ENCODE measurements at places on chromosomes 7 and 10. TPM values are rescaled to one million over a fixed set of nuclear protein-coding genes. Genes with fewer than 3 reads are reported as not detected.

DNA sequence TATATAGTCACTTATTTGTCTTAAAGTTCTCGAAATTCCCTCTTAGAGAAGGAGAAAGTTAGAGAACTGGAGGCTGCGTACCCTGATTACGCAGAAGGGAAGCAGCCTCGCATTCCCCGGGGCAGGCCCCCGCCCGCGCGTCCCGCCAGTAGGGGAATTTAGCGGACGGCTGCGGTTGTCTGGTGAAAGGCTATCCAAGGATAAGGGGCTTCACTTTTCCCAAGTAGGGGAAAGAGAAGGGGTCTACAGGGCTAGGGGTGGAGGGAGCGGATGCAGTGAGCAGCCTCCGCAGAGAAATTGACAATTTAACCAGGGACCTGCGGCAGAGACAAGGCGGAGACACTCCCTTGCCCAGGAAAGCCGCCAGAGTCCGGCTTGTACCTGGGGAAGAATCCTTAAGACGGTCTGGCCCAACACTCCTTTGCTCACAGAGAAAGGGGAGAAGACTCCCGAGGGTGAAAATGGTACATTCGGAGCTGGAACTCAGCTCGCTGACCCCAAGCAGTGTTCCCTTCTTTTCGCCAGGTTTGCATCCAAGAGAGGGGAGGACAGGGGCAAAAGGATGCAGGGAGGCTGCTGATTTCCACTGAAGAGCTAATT lies 994 bp upstream of the MAGI2 start:
- peak; percentile 82 for DNase-seq

DNA sequence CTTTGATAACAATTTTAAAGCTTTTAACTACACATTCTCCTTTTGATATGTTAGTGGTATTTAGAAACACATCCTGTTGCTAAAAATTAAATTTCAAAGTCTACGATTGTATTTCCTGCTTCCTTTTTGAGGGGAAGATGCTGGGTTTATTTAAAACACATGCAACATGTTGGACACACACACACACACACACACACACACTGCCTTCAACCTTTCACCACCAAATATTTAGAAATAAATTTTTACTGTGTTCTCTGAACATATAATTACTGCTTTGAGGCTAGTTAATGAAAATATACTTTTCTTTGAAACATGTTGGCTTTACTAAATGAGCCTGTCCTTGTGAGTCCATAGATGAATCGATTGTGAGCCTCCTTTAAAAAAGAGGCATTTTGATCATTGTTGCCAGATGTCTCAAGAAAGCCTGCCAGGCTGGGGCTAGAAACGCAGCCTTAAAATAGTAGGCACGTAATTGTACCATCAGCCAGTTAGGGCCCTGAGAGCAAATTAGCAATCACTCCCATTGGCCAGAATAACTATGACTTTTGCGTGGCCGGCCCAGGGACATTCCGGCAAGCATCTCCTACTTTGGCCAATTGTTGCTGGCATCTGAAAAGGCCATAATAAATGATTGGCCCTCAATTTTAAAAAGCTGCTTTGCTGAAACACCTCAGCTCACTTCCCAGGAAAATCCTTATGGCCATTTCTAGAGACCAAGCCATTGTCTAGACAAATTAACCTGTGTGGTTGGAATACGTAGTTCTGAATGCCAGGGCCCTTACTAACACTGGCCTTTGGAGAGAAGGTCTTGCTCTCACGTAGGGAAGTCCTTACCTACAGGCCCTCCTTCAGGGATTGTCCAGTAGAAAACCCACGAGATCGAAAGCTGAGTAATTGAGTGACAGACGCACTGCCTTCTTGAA lies 9.9 kb upstream of the TEX36 start:
- DNase-seq: no peak

Gene ADAMTS14
- 1.0 TPM for total RNA-seq

GRCh38 chr10:124597846-124598165 lies 136.2 kb downstream of the LHPP start:
- no peak for DNase-seq

DNA sequence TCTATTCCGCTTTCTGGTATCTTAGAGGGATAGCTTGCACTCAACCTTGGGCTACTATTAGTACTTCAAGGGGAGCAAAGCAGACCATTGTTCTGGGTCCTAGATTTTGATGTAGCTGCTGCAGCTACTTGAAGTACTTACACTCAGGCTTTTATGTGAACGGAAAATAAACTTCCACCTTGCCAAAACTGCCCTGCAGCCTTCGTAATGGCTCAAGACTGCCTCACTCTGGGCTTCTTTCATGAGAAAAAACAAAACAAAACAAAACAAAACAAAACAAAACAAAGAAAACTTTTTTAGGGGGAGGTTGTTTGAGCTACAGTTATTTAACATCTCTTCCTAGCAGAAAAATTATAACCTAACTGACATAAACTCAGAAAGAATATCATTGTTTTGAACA lies 19.4 kb upstream of the EPHB6 start:
- DNase-seq: no peak

GRCh38 chr7:43808410-43808809 lies 49.9 kb downstream of the BLVRA start:
- DNase-seq: no peak

DNA sequence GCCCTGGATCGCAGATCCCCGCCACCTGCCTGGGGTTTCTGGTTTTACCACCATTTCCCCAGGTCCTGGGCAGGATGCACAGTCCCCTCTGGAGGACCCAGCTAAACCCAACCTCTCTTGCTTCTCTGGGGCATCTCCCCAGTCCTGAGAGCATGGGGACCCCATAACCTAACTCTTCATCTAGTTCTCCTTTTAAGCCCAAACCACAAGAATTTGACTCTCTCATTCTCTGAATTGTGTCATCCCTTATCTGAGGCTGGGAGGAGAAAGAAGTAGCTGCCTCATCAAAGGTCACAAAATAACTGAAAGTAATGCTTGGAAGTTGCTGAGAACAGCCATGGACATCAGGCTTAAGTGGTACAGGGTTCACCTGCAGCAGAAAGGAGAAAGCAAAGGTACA lies 159.9 kb downstream of the FGFR2 start:
- no peak for DNase-seq

Gene CPA4
- 0.37 TPM for total RNA-seq

Gene ADAM12
- 2.8 TPM for total RNA-seq

DNA sequence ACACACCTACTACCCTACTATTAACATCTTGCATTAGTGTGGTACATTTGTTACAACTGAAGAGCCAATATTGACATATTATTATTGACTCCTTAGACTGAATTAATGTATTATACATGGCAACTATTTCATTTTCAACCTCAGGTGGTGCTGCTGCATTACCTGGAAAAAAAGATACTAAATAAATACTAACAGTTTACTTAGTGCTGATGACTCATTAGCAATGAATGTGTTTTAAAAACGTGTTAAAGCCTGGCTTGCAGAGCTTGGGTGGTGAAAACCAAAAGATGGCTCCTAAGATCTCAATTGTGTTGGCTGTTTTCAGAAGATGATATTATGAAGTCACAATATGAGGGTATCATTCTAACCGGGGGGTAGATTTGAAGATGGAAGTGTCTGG lies 34.8 kb downstream of the CFAP43 start:
- DNase-seq: no peak

Gene PRSS37
- total RNA-seq: not detected

DNA sequence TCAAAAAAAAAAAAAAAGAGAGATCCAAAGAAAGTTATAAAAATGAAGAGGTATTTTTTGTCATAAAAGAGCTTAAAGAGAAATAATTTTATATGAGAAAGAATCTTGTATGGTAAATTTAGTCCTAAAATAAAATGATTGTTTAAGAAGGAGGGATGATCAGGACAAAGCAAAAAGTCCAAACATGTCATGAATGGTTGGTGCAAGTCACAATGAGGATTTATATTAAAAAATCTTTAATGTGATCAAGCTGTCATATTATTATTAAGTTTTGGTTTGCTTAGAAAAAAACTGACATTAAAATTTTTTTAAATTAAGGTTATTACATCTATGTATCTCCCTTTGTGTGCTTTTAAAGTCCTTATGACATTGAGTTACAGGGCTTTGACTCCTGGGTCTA lies 220.4 kb downstream of the TMEM26 start:
- DNase-seq: no peak

DNA sequence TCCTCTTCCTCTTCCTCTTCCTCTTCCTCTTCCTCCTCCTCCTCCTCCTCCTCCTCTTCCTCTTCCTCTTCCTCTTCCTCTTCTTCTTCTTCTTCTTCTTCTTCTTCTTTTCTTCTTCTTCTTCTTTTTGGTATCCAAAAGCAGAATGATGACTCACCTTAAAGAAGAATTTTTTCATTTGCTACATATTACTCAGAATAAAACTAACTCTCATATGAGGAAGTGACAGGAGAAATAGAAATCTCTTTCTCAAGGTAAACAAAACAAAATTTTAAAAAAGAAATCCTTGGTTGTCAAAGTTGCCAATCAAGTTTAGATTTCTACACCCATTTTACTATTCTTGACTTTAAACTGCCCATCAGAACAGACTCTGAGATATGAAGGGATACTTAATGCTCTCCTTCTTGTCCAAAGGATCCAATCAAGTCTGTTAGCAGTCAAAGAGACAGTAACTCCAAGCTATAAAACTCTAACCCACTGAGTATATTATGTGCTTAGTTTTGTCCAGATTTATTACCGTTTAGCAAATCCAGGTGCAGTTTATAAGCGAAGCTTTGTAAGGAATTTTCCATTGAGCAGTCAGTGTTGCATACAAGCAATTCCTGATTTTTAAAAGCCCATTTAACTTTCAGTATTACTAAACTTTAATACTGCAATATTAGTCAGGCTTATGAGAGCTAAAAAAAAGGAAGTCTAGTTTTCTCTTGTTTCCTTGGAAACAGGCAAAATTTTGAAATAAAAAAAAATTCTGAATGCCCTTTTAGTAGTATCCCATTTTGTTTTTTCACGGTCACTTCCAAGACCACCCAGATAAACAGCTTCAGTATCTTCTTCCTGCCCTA lies 43.1 kb upstream of the SNX13 start:
- DNase-seq: no peak

Gene SEMA3C
- 89.3 TPM for total RNA-seq

Gene RTKN2
- 0.14 TPM for total RNA-seq

DNA sequence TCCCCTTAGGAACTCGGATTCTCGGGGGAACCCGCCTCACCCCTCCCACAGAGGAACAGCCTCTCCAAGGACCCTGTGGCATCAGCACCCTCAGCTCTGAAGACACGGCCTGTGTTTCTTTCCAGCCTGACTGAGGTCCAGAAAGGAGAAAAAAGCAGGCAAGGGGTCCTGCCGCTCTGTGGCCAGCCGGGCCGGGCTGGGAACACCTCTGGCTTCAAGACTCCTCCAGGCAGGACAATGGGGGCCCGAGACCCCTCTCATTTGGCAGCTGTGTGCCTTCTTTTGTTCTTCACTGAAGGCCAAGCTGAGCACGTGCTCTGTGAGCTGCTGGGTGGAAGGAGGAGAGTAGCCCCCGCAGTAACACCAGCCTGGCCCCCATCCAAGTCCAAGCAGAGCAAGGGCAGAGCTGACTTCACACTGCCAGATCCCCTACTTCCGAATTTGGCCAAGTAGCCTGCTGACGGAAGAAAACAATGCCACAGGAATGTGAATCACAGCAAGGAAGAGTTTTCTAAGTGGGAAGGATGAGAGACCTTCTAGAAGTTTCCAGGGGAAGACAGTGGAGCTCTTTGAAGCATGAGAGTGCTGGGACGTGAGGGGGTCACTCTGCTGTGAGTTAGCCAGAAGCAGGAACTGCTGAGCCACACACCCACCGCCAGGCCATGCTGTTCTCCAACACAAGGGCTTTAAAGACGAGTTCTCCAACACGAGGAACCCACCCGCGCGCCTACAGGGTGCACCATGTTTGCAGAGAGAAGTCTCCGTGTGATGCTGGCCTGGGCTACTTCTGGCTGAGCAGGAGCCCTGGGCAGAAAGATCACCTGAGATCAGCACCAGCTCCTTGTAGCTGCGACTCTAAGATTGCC lies 3.1 kb downstream of the CNPY1 start:
- DNase-seq: peak; percentile 62

Gene CYP2C8
- total RNA-seq: 0.32 TPM

DNA sequence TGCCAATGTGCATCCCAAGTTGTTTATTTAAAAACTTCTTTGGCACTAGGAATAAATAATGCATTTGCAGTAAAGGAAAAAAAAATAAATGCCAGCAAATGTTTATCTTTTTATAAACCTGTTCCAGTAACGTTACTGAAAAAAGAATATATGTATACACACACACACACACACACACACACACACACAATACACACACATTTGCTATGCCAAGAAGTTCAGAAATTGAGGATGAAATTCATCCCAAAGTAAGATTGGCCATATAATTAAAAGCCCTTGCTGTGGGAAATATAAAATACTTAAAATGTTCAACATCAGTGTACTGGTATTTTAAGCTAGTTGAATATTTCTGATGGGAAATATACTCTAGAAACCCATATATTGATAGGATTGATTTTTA lies 2.6 kb downstream of the PLXDC2 start:
- DNase-seq: no peak

DNA sequence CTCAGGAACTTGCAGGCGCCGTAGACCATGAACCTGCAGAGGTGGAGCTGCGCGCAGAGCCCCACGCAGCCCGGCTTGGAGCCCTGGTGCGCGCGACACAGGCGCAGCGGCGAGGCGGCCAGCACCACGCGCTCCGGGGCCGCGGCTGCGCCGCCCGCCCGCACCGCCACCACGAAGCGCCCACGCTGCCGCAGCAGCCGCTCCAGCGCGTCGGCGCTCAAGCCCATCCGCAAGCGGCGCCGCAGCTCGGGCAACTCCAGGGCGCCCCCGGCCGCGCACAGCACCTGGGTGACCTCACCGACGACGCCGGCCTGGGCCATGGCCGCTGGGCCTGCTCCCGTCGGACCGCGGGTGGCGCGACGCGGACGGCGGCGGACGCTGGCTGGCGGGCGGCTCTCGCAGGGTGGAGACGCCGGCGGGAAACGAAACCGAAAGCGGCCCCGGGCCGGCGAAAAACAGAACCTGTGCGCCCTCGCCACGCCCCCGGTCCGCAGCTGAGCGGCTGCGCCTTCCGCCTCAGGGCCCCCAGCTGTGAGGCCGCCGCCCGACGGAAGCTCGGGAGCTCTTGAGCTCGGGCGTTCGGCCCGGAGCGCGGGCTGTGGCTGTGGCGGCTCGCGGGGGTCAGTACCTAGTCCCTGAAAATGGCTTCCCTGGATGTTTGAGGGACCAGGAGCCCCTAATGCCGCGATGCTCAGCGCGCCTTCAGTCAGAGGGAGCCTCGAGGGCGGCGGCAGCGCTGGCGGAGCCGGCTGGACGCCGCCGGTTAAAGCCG lies at the start of gene PARP12:
Gene PARP12, minus strand, starts transcription at position 424 of the 772 bp plus-strand sequence. Its CDS starts 104 bp downstream, at position 320.
- DNase-seq: peak; percentile 97

GRCh38 chr10:108901781-108902618 lies 1021.3 kb downstream of the XPNPEP1 start:
- no peak for DNase-seq

DNA sequence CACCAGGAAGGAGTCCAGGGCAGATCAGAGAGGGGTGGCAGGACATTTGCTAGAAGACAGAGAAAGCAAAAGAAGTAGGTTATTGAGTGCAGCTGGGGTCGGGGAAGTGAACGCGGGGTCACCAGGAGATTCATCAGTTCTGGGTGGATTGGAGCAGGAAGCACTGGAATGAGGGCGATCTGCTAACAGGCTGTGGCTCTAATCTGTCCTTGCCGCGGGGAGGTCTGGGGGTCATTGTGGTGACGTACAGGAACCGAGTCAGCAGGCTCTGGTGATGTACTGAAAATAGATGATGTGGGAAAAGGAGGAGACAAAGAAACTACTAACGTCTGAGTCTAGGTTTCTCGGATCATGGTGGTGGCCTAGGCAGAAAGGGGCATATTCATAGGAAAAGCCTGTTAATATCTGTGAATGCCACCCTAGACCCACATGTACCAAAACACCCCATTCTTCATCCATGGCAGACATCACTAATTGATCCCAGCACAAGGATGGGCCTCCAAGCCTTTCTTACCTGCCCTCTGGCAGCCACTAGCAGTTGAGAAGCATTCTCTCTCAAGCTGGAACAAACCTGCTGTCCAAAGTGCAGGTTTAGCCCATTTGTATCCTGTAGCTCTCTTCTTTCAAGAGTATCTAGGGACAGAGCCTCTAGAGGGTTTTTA lies 134.5 kb downstream of the C10orf105 start:
- no peak for DNase-seq

Gene SOSTDC1
- total RNA-seq: not detected

All from posterior vena cava (tissue), 2 donors.